ENCODE measurements at places on chromosomes 6 and 20.

DNA sequence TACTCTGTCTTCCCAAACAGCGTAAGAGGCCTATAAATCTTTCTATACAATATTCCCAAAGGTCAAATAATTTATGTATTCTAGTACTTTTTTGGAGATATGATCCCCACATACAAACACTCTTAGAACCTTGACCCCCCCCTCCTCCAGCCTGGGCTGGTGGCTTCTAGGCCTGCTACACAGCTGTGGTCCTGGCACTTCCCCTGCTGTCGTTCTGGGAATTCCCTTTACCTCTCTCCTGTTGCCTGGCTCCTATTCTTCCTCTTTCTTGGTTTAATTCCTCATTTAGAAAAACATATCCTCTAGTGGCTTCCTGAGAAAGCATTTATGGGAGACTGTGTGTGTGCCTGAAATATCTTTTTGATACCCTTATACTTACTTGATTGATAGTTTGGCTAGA lies 4.1 kb upstream of the TXLNB start:
- DNase-seq, result peak; percentile 64

DNA sequence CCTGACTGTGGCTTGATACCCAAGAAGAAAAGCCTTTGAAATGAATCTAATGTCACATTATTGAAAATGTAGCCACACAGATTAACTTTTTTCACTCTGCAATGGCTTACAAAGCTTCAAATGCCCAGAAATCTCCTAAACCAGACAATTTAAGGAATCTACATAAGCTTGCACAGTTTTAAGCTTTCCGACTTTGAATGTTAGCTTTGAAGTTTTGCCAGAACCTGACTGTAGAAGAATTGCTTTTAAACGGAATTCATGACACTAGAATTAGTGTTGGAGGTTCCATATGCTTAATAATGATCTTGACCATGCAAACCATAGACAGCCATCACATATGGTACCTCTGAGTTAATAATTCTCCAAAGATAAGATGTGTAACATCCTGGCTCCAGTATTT lies 798.5 kb upstream of the EPHA7 start:
- no peak for DNase-seq

GRCh38 chr6:165118736-165119135 lies 190.7 kb downstream of the C6orf118 start:
- DNase-seq, result no peak

DNA sequence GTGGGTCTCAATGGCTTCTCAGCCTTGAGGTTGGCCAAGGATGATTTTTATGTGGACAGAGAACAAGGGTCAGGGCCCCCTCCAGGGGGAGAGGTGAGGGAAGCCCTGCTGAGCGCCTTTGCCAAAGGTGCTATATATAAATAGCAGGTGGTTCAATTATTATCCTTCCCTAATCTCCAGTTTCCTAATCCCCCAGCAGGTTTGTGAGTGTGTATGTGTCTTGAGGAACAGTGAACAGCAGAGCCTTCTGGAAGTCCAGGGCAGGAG lies 3.2 kb upstream of the SIRPA start:
- DNase-seq, result no peak

DNA sequence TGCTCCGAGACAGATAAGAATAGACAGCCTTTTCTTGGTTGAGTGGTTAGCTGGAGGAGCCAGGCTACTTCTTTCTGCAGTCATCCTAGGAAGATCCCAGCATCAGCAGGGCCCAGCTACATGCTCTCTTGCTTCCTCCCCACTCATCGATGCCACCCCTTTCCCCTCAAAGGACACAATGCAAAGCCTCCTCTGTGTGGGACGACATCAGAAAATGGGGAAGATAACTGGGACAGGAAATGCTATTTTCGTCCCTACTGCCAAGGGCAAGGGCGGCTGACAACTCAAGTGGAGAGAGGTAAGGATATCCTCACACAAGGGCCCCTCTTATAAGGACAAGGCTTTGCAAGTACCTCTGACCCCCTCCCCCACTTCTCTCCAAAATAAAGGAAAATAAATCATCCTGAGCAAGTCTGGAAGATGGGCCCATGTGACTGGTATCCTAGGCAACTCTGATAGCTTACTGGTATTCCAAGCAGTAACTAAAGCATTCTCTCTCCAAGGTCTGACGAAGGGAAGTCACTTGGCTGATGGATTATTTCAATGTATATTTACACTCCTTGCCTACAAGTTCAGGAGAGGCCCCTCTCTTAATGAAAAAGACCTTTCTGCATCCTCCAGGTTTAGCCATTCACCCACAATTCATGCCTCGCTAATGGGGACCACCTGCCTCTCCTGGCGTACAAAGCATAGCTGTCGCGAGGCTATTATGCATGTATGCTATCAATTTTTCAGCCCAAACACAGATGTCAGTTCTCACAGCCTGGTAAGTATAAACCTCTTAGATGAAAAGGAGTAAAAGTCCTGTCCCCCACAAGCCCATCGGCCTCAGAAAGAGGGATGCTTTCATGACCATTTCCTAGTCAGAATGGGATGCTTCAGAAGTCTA lies 11.3 kb downstream of the ELMO2 start:
- DNase-seq, result no peak

- DNase-seq, result no peak
Observed at GRCh38 chr6:32974016-32974333, 5.6 kb downstream of the BRD2 start.

Data from heart left ventricle (tissue), 16 donors.